H54 (cell line): ENCODE measurements at places on chromosomes 4 and X.
A peak's percentile ranks its signal among the peaks of the same experiment; 100 is the strongest.

GRCh38 chrX:154809939-154810665 is 4.8 kb upstream of the MPP1 start:
- no peak for DNase-seq

DNA sequence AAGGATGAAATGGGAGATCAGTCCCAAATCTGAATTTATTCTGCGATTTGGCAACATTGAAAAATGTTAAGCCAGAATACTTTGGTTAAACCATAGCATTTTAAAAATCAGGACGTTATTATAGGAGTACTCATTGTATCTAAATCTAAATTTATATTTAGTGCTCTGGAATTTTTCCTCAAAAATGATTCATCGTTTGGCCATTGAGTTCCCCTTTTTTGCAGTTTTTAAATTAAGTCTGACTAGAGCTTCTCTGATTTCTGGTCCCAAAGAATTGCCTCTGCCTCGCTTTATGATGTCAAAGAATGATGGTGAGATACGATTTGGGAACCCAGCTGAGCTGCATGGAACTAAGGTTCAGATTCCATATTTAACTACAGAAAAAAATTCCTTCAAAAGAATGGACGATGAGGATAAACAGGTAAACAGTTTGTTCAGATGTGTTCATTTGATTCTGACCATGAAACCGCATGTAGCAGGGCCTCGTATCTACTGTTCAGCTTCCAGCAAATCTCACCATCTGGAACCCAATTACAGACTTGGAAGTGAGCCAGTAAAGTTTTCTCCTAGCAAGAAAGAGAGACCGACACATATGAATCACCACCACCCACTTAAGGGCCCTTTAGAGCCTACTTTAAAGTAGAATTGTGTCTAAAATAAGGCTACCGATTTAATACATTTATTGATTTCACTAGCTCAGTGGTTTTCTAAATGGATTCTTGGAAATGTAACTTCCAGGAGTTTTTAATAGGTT is 75.6 kb downstream of the REPS2 start:
- DNase-seq = no peak

- DNase-seq = peak; percentile 5
These were observed 1306.6 kb upstream of the PABPC4L start for GRCh38 chr4:135508006-135508714.

DNA sequence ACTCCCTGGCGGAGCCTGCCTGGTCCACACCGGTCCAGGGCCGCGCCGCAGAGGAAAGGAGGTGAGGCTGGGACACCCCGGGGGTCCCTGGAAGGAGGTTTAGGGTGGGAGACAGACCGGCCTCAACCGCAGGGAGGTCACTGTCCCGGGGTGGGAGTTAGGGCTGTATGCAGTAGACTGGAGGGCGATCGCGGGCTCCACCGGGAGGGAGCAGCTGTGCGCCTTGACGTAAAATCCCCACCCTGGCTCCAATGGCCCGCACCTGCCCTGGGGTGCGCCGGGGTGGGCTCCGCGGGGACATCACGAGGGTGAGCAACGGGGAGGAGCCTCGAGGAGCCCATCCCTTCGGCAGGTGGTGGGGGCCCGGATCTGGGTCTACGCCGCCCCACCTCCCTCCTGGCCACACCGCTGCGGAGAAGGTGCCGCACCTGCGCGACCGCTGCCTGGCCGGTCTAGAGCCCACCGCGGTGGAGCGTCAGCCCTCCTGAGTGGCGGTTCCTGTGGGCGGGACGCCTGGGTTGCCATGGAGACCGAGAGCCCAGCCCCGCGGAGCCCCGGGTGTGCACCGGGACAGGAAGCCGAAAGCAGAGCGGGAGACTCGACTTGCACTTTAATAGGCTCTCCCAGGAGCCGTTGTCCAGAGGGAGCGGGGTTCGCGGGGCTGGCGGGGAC is 105.1 kb downstream of the ADRA2C start:
- DNase-seq = no peak

DNA sequence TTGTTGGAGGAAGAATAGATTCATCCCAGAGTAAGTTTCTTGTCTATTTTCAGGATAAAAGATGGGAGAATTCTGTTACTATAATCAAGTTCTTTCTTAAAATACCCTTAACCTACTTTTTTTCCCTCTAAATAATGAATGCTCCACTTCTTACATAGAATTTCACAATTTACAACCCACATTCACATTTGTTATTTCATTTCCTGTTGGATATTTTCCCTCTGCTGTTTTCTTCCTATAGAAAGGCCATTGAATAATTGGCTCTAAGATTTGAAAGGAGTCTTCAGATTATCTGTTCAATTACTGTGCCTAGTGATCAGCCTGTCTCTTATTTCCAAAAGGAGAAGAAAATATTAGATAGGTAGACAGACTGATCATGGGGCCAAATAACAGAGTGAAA is 79.7 kb downstream of the CPE start:
- no peak for DNase-seq

GRCh38 chr4:83613994-83614393 is 78.1 kb downstream of the GPAT3 start:
- no peak for DNase-seq

DNA sequence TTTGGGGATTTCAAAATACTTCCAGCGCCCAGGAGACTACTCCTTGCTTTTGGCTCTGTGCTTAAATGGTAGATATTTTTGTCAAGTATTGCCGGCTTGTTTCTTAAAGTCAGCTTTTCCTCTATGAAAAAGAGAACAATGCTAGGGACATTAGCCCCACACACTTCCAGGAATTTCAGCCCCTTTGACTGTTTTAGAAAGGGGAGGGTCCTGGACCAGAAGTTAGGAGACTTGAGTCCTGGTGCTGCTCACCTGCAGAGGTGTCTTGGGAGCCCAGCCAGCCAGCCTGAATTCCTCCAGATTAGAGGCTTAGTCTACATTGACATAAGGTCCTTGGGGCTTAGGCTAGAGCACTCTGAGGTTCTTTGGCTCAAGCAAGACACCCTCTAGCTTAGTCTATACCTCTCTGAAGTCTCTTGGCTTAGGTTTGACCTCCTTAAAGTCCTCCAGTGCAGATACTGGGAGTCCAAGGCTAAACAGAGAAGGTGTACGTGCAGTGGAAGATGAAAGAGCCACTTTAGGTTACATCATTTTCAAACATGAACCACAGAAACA is 1.6 kb upstream of the SETD7 start:
- DNase-seq = no peak

DNA sequence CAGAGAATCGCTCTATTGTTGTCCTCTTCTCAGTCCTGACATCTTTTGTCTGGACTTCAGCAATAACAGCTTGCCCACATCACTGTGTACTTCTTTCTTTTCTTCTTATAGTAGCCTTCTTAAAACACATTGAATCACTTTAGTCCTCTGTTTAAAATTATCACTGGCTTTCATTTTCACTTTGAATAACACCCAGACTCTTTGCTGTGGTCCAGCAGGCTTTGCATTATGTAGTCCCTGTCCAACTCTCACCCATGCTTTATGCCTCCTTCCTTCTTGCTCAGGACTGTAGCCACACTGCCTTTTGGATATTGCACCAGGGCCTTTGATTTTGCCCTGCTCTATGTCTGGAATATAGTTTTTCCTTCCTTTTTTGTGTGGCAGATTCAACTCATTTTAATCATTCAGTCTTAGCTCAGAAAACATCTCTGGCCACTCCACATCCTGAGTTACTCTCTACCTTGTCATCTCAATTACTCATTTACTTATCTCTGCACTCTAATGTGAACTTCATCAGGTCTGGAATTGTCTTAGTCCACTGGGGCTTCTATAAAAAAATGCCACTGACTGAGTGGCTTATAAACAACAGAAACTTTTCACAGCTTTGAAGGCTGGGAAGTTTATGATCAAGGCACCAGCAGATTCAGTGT is 168.2 kb downstream of the C4orf33 start:
- no peak for DNase-seq

- no peak for DNase-seq
These were observed 22.6 kb upstream of the CYP4V2 start for GRCh38 chr4:186168750-186169149.

GRCh38 chrX:437661-438390 is 51.1 kb upstream of the PPP2R3B start:
- DNase-seq = no peak

DNA sequence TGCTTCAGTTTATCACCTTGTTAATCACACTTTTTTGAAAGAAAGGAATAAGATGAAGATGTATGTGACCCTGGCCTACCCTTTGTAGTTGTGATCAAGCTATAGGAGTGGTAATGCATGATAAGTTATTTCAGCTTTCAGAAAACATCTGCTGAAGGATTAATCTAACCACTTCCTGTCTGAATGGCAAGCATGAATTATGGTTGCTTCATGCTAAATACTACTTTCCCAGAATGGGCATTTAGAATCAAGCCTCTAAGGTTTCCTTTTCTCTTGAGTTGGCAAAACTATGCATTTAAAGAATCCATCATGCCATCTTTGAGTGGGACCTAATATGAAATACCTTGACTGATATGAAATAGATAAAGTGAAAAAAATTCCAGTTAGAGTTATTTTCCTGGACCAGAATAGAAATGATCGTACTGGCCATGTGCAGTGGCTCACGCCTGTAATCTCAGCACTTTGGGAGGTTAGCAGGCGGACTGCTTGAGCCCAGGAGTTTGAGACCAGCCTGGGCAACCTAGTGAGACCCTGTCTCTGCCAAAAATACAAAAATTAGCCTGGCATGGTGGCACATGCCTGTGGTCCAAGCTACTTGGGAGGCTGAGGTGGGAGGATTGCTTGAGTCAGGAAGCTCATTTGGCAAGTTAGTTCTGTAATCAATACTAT is 59.1 kb downstream of the ANXA3 start:
- DNase-seq = no peak

DNA sequence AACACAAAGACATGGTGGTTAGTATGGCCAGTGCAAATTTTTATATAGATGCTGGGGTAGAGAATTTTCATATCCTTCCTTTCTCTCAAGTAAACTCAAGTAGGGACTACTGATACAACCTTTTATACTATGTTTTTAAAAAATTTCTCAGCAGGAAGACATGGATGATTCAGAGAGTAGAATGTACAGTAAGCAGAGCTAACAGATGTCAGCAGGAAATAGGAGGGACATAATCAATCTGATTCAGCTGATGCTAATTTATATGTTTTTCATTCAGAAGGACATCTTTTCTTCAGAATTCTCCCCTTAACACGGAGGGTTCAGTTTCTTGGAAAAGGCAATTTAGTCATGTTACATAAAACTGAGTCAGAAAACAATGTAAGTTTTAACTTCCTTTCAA is 95.4 kb downstream of the GRIA2 start:
- no peak for DNase-seq

DNA sequence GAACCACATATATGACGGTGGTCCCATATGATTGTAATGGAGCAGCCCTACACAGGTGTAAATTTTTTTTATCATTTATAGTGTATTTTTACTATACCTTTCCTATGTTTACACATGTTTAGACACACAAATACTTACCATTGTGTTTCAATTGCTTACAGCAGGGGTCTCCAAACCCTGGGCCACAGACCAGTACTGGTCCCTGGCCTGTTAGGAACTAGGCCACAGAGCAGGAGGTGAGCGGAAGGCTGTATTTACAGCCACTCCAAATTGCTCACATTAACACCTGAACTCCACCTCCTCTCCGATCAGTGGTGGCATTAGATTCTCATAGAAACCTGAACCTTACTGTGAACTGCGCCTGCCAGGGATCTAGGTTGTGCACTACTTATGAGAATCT is 201.8 kb upstream of the NDST4 start:
- no peak for DNase-seq

DNA sequence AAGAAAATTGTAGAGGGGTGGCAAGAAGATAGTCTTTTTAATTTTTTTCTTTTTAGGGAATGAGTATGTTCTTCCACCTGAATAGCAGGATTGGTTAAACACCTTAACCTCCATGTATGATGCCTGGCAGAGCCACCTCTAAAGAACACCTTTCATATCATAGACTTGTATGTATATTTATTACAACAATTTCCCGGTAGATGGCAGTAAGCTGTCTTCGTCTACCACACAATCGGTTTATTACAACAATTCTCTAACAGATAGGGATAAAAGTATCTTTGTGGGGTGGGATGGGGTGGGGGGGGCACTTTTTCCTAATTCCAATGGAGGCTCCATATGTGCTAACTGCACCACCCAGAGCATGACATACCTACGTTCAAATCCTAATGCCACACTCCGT is 255.5 kb downstream of the LDB2 start:
- DNase-seq = no peak

GRCh38 chrX:110284159-110284558 is 33.7 kb downstream of the AMMECR1 start:
- DNase-seq = peak; percentile 6

GRCh38 chr4:14059006-14059405 is 431.5 kb upstream of the BOD1L1 start:
- no peak for DNase-seq

DNA sequence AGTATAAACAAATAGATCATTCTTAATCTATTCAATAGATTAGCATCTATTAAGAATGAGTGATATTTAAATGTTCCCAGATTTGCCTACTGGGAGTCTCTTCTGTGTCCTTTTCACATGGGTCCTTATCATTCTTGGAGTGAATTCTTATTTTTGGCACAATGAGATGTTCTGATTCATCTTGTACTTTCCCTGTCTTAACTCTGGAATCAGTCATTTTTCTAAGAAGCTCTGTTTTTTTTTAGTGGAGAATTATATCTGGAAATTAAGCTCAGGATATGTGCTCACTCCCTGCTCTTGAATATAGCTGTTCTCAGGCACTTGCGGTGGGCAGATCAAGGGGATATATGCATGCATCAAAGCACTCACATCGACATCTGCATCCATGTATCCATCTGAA is 625.3 kb upstream of the HS3ST1 start:
- no peak for DNase-seq

DNA sequence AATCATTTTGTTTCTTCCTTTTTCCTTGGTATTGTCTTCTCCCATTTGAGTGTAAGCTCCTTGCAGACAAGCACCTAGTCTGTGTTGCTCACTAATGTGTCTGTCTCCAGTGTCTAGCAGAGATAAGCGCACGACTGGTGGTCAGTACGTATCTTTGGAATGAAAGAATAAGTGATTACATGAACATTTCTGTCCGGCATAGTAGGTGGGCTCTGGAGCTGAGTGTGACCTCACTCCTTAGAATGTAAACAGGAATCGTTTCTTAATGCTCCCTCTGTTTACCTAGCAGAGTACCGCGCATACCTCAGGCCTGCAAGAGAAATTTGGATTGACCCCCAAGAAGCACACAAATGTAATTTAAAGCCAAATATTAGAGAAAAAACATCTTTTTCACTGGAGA is 235.4 kb downstream of the MAML3 start:
- DNase-seq = no peak
